ENCODE measurements at places on chromosomes 12 and 14.

DNA sequence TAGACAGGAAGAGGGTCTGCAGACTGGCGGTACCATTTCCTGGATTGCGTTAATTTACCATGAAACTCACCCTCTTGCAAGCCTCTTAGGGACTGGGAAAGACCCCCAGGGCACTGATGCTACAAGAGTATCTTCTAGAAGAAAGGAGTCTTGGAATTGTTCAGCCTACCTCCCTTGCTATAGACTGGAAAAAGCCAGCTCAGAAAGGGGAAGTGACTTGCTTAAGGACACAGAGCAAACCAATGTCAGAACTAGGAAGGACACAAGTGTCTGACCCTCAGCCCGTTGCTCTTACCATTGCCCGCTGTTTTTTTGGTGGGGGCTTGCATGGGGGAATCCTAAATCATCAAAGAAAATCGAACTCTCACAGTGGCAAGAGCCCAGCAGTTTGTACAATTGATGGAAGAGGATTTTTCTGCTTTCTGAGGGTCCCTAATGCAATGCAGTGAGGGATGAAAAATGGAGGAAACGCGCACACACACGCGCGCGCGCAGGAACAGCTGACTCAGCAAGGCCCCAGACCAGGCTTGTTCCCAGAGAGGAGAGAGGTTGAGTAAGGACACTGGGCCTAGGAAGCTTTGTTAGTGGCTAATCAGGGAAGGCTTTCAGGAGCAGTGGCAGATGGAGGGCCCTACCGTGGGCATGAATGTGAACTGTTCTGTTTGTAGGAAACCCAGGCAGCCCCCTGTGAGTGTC, 50.9 kb downstream of the RIN3 start:
- DNase-seq, result no peak

DNA sequence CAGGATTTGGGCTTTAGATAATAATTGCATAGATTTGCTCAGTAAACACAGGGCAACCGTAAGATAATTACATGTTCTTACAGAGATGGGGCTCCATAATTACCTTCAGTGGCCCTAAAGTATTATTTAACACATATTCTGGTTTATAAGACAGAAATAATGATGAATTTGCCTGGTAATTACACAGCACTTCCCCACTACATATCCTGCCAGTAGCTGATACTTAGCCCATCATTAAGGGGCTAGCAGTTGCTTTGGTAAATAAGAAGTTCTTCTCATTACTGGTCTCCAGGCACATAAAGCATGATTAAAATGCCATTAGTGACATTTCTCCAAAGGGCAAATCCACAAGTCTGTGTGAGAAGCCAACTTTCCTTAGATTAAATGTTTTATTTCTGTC, 158.7 kb downstream of the NUAK1 start:
- no peak for DNase-seq

GRCh38 chr14:59274991-59275391, 86.5 kb downstream of the DAAM1 start:
- peak; percentile 3 for DNase-seq

DNA sequence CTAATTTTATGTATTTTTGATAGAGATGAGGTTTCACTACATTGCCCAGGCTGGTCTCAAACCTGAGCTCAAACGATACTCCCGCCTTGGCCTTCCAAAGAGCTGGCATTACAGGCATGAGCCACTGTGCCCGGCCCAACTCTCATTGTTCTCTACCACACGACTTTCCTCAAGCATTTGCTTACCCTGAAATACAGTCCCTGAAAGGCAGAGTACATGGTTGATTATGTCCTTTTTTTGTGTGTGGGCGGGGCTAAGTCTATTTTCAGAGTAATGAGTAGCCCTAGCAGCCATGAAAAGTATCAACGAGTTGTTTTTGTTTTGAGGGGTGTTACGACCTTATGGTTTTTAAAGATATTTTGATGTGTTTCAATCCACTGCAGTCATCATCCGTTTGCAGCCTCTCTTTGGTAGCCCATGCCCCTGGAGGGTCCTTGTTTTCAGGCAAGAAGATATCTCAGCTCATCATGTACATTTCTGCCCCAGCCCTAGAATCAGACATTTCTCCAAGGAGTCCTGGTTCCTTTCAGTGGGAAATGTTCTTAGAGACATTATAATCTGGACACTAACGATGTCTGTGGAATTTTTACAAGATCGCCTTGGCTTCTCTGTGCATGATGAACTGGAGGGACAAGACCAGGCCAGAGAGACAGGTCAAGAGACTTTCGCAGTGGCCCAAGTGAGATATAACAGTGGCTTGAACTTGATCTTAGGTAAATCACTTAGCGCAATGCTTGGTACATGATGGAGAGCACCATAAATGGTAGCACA, 8.7 kb downstream of the ACACB start:
- DNase-seq, result no peak

GRCh38 chr12:51923506-51924365, 16.4 kb downstream of the ACVRL1 start:
- no peak for DNase-seq

- no peak for DNase-seq
Observed at GRCh38 chr12:132071040-132071810, 72.9 kb downstream of the DDX51 start.

DNA sequence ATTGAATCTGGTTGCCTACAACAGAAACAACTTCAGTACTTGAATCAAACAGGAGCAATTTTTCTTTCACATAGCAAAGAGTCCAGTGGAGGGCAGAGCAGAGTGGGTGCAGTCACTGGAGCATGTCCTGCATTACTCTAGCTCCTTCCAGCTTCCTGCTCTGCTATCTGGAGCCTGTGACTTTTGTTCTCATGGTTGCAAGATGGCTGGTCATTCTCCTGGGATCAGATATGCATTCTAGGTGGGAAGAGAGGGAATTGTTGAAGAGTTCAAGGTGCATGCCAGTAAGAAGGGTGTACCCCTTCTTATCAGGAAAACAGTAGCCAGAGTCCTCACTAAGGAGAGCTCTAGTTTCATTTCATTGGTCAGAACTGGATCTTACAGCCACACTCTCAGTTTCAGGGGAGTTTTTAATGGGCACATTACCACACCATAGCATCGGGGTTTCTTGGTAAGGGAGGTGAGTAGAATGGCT, 8.0 kb downstream of the IFT43 start:
- no peak for DNase-seq
